Muscle of leg (tissue), 16 donors: ENCODE measurements at places on chromosomes 16 and 17. TPM values are rescaled to one million over a fixed set of nuclear protein-coding genes. Genes with fewer than 3 reads are reported as not detected.

Gene SMTNL2
- polyA plus RNA-seq, result 67.9 TPM

- DNase-seq, result no peak
Measured at GRCh38 chr17:33335491-33336173, 42.5 kb upstream of the ASIC2 start.

GRCh38 chr16:72092832-72093447 is 480 bp downstream of the TXNL4B start:
- peak; percentile 61 for DNase-seq

DNA sequence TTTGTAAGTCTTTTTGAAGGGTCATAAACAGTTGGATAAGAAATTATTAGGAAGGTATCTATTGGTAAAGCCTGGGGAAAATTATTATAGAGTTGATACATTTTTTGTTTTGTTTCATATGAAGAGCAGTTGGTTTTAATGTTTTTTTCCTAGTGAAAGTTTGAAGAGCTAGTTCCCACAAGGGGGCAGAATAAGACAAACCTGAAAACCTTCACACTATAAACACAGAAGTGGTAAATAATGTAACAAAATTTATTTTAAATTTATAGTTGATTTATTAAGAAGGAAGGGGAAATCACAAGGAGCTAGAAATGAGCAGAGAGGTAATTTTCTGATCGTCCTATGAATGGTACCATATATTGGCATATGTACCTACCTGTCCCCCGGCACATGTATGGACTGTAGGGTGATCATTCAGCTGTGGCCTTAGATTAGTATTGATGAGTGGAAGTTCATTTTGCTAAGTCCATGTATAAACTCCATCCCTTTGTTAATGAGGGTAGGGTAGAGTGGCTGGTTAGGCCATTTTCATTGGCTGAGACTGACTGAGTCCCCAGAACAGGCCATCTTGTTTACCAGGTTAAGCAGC is 116.3 kb downstream of the TANC2 start:
- peak; percentile 39 for DNase-seq

DNA sequence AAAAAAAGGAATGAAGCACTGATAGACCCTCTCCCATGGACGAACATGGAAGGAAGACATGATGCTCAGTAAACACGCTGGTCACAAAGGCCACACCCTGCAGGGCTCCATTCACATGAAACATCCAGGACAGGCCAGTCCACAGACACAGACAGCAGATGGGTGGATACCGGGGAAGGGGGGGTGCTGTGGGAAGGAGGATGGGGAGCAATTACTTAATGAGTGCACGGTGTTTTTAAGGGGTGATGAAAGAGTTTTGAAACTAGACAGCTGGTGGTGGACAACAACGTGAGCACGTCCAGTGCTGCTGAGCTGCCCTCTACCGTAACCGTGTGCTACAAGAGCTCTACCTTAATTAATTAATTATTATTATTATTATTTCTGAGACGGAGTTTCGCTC is 6.0 kb upstream of the SLC16A3 start:
- no peak for DNase-seq

GRCh38 chr16:11165894-11166665 is 89.9 kb downstream of the SOCS1 start:
- no peak for DNase-seq

- DNase-seq, result peak; percentile 65
Measured at GRCh38 chr17:12406623-12407215, 259.0 kb upstream of the MYOCD start.

Gene KRT31
- 5.9 TPM for polyA plus RNA-seq

- DNase-seq, result no peak
Measured at GRCh38 chr16:79845033-79845733, 244.6 kb upstream of the MAF start.

DNA sequence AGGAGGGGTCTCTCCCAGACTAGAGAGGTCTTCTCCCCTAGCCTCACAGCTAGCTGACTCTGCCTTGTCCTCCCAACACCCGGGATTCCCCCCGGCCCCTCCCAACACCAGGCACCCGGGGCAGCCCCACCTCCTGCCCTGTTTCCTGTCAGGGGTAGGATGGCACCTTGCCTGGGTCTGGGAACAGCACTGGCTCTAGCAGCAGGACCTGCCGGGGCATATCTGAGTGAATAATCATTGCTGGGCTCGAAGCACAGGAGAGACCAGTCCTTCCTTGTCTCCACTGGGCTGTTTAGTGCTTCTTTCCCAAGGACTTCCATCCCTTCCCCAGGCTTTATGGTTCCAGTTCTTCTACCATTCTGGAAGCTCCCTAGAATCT is 25.7 kb downstream of the MINK1 start:
- DNase-seq, result no peak

DNA sequence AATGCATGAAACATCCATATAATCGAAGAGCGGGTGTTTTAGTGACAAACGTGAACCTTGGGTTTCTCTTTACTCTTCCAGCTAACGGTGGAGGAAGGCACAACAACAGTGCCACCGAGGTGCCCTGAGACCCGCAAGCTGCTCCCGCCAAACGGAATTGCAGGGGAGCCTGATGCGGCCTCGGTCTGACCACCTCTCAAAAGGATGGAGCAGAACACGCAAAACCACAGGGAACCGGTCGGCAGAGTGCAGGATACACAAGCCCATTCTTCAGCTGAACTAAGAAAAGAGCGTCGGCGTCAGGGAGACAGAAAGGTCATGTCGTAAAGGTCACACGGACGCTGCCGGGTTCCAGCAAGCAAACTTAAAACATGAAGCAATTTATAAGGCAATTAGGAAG is 109.5 kb upstream of the ZNF750 start:
- no peak for DNase-seq

GRCh38 chr16:67412294-67412693 is 4.0 kb downstream of the ZDHHC1 start:
- DNase-seq, result no peak

Gene ST6GALNAC1
- polyA plus RNA-seq, result 0.24 TPM

- no peak for DNase-seq
Measured at GRCh38 chr16:53534206-53534605, 31.2 kb upstream of the AKTIP start.
